ENCODE measurements at places on chromosomes 1 and 21.

GRCh38 chr1:26750428-26750827, 37.3 kb upstream of the PIGV start:
- no peak for DNase-seq

DNA sequence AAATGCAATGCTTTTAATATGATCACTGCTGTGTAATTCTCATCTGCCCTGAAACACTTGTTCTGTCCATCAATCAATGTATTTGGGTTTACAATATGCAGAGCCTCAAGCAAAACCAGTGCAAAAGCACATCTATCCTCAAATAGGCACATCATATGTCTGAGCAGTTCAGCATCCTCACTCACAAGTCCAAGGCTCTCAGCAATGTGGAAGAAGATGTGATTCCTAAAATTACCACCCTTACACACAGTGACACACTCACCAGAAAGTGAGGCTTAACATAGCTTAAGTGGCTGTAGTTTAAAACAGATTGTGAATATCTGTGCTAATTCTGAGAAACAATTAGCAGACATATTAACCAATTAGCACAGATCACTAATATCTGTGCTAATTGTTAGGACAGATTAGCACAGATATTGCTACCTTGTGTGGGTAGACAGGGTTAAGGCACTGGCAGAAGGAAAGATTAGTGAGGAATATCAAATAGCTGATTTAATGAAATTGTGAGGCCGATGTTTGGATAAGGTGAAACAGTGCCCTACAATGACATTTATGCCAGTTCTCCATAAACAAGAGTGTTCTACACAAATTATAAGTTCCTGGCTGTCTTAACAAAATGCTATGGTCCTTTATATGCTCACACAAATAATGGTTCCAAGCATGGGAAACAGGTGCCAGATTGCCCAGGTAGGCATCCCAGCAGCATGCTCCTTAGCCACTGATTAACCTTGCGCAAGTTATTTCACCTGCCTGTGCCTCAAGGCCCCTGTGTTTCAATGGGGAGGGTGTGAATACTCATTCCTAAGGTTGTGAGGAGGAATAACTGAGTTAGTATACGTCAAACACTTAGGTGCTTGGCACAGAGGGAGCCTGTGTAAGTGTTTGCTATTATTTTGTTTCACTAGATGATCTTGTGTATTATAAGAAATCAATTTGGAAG, 41.7 kb downstream of the MRPL39 start:
- no peak for DNase-seq

DNA sequence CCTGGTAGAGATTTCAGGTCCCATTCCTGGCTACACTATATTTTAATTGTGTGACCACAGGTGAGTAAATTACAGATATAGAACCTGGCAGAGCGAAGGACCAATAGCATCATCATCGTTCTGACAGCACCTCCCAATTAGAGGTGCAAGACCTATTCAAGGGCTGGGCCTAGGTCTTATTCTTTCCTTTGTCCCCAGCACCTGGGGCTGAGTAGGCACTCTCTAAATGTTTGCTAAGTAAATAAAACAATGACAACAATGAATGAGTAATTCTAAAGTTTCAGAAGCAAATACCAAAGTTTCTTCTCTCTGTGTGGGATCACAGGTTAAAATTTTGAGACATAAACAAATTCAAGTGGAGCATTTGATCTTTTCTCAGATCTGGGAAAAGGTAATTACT, 32.7 kb downstream of the BEND5 start:
- no peak for DNase-seq

DNA sequence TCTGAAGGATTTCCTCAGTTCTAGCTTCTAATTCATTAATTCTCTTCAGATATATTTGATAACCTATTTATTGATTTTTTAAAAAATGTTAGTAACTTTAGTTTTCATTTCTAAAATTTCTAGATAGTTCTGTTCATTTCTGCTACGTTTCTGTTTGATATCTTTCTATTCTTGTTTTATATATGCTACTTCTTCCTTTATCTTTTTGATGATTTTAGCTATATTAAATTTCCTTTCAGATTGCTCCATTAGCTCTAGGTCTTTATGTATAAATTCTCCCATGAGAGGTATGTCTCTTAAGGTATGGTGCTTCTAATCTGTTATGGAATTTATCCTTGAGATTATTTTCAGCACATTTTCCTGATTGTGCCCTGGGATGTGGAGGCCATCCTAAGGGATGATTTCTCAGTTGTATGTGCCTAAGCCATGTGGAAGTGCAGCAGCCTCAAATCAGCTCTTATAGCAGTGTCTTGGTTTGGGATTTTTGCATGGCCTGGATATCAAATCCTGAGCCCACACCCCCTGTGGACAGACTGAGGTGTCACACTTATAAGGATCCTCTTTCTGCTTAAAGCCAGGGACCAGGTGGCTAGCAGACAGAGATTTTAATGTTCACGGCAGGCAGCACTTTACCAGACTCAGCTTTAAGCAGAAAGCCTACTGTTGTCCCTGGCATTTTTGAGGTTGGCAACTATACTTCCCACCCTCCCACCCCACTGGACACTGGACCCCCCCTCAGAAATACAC, 6.2 kb upstream of the KCNQ4 start:
- no peak for DNase-seq

DNA sequence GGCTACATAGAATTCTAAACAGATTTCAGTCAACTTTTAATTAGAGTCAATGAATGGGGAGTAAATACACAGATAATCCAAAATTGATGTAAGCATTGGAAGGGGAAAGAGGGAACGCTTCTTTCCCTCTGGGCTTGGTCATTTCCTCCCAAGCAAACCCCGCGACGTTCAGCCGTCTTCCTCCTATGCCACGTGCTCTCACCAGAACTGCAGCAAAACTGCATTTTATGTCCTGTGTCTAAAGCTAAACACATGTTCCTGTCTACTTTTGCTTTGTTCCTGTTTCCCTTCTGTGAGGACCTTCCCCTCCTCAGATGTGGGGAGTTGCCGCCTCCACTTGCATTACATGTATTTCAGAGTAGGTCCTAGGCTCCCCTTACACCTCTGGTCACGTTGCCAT, 27.2 kb downstream of the UTP25 start:
- no peak for DNase-seq

DNA sequence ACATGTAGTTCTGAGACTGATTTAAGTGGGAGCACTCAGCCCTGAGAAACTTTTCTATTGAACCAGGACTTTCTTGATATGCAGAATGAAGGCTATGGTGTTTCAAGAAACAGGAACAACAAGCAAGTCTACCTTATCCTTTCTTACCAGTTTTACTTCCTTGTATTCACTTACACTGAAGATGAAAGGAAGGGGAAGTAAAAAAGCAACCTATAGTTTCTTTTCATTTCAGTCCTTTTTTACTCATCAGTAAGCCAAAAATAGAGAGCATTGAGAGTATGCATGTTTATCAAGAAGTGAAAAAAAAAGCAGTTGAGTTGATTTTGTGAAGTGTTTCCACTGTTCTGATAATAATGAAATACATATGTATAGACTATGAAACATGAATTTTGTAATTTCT, 1010.3 kb downstream of the AMY1C start:
- DNase-seq = no peak

GRCh38 chr1:97489834-97490233, 431.0 kb downstream of the DPYD start:
- DNase-seq = peak; percentile 33

GRCh38 chr21:35095859-35096291, 46.8 kb upstream of the RUNX1 start:
- DNase-seq = no peak

DNA sequence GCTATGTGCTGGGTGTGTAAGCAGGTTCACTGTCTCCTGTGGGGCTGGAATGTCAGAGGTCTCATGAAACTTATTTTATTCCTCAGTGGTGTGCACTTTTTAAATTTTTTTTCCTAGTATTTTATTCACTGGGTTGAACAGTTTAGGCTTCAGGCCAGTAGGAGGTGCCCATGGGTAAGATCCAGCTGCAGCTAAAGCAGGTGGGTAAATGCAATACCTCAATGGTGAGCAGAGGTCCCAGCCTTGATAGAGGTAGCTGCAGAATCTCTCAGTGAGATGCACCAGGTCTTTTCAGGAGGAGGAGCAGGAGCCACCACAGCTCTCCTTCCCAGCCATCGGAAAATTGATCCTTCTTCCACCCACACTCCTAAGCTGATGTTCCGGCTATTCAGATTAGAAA, 12.6 kb upstream of the OR6N2 start:
- DNase-seq = no peak

DNA sequence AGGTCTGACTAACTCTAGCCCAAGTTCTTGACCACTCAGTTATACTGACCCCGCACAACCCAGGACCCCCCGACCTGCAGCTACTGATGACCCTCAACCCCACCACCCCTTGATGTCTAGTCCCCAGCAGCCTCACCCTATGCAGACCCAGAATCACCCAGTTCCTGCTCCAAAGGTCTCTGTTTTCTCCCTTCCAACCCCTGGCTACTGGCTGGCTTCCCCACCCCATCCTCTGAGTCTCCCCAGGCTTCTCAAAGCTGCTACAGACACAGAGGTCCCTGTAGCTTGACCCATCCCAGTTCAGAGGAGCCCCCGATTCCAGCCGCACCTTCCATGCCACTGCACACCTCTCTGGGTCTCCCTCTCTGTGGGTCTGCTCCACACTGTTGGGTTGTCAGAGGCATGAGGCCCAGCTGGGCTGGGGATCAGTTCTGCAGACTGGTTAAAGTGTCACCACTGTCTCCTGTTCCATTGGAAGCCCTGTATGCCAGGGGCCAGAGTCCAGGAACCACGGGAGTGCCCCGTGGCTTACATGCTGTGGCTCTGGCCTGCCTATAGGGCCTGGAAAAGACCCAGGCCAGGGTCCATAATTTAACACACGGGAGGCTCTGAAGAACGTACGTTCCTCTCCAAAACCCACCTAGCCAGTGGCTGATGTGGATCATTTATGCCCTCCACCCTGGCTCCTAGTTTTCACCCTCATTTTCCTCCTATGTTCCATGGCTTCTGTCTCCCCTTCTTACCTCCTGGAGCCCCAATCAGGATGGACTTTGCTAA, 497 bp downstream of the PKLR start:
- DNase-seq = no peak

DNA sequence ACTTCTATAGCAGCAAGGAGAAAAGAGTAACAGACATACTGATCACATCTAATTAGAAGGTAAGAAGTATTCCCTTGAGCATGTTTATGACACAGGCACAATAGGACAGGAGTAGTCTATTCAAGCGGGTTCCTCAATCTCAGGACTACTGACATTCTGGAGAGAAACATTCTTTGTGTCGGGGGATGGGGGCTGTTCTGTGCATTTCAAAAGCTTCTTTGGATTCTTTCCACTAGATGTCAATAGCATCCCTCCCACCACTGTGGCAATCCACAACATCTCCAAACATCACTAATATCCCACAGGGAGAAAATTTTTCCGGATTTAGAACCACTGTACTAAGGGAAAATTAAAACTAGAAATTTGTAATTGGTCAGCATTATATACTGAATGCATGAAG, 56.9 kb downstream of the ADAMTS5 start:
- DNase-seq = peak; percentile 2

DNA sequence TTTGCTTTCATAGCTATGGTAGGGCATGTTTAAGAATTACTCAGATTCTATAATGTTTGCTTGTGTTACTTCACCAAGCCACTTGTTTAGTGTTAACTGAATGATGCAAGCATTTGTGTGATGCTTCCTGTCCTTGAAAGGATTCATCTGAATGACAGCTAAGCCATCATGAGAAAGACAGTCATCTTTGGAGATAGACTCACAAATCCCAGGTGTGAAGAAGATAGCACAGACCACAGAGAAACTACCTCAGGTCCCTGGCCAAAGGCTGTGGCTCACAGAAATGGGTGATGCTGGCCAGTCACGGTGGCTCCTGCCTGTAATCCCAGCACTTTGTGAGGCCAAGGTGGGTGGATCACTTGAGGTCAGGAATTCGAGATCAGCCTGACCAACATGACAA, 321.4 kb downstream of the DPYD start:
- DNase-seq = no peak

DNA sequence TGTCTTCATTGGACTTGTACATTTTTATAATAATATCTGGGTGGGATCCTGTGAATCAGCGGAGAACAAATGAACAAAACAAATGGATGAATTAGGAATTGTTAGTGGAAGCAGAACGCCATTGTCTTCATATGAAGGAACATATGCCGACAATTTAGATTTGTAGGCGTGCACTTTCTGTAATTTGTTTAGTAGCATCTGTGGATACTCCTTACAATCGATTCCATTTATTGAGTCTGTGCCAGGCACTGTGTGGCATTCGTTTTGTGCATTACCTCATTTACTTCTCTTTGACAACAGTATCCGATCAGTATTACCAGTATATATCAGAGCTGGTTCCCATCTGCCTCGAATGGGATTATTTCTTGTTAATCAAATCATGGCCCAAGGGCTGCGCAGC, 61.9 kb downstream of the PRDM2 start:
- no peak for DNase-seq
